Activated naive CD4-positive, alpha-beta T cell treated with anti-CD3 and anti-CD28 coated beads, Interleukin-2, amount 50 U/mL, for 16 hours (primary cell): ENCODE measurements at places on chromosomes 2 and 18.

DNA sequence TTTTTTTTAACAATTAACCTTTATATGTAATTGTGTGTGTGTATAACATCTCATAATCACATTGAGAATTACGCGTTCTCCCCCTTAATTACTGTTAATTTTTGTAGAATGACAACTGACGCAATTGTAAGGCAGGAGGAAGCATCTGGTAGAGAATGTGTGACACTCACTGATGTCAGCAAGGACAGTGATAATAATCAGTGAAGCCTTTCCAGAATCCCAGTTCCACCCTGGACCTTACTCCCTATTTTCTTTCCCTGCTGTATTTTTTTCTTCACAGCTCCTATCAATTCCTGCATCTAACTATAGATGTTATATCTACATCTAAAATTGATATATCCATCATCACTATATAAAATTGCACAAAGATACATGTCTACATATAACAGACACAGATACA, 16.1 kb upstream of the STRN start:
- DNase-seq: no peak

DNA sequence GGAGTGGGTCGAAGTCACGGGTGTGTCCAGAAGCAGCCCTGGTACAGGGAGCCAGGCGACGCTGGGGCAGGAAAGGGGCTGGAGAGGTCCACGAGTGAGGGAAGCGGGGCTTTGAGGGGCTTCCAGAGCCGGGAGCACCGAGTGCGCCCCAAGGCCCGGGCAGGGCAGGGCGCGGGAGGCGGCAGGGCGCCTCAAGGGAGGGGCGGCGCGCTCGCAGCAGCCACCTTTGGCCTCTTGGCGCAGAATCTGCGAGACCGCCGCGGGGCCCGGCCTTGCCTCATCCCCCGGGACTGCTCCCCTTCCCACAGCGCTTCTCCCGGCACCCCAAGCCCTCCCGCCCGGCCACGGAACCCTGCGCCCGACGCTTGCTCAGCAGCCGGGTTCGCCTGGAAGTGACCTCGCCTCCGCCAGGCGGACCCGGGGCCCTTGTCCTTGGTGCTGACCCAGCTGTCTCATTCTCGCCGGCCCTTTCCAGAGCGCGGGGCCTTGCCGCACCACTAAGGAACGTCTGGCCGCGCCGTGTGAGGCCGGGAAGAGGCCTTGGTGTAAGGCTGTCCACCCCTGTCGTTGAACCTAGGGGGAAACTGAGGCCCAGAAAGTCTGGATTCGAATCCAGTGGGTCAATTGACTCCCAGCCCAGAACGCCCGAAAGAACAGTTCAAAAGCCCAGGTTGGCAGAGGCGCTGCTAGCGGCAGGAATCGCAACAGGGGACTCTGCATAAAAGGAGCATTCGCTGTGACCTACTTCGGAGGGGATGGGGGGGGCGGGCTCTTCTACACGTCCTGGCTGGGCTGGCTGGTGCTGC, 584 bp upstream of the DNER start:
- DNase-seq: peak; percentile 33

DNA sequence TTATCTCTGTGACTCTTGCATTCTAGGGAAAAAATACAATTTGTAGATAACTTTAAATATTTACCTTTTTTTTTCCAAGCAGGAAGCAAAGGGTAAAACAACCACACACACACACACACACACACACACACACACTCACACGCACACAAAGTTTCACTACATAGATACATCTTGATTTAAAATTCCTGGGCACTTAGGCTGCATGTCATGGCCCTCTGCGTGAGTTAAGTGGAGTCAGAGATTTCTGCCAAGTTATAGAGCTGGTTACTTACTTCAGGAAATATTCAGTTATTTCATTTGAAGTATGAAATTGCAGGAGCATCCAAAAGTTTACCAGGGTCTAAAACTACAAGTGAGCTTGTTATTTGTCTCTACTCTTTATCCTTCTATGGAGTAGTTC, 612.0 kb downstream of the IRS1 start:
- DNase-seq: no peak

DNA sequence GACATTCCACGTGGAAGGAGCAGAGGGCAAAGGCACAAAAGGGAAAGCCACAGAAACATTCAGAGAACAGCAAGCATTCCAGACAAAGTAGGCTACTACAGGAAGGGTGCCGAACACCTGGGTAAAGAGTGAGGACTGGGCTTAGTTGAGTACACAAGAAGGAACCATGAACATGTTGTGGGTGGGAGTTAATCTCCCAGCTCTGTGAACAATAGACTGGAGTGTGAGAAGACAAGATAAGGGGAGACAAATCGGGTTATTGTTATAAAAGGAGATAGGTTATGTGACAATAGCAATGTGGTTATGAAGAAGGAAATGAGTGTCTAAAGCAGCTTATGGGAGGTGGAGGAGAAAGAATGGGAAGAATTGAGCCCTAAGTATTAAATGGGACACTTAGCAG, 70.0 kb downstream of the DPP4 start:
- no peak for DNase-seq

DNA sequence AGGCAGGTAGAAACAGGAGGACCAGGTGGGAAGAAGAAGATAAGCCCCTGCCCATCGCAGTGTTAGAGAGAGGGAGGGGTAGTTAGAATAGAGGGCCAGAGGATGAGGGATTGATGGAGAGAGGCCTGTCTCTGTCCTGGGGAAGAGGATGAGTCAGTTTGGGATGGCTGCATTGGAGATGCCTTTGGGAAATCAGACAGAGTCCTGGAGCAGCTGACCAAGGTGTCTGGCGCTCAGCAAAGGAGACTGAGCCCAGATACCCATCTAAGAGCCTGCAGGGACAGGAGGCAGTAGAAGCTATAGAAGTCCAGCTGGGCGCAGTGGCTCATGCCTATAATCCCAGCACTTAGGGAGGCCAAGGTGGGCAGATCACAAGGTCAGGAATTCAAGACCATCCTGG, 177.8 kb upstream of the HAAO start:
- no peak for DNase-seq

GRCh38 chr2:97662895-97663625, 784 bp downstream of the ACTR1B start:
- DNase-seq: peak; percentile 85

- DNase-seq: no peak
Measured at GRCh38 chr2:103396152-103396551, 634.3 kb downstream of the TMEM182 start.

- peak; percentile 13 for DNase-seq
Measured at GRCh38 chr18:13051159-13051558, 60.0 kb downstream of the CEP192 start.

GRCh38 chr2:47486841-47487497, 84.0 kb downstream of the MSH2 start:
- DNase-seq: no peak

DNA sequence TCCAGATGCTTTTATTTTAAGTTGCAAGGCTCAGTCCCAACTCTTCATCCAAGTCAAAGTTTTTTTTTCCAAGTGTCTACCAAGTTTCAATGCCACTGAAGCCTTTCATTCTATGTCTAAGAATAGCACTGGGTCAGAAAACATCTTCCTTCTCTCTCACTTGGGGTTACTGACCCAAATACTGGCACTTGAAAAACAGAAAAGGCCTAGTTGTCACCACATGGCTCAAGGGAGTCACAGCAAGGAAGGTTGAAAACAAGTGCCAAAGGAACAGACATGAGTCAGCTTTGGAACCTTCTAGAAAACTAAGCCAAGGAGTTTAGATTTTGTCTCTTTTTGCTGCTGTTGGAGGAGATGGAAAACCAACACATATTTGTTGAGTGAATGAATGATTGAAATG, 146.5 kb downstream of the COPS8 start:
- no peak for DNase-seq

DNA sequence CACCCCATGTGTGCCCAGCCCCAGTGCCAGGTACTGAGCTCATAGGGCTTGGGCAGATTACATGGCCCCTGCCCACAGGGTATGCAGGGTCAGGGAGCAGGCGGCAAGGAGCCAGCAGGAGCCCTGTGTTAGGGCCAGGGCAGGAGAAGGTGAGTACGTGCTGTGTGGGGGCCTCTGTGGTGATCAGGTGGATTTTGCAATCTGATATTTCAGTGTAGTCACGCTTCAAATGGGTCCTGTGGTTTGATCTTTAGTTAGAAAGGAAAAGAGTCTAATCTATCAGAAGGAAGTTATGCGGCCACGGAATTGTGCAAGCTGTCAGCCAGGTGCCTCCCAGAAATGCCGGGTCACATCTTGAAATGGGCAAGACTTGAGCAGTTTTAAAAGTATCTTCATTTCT, 13.9 kb downstream of the UBE2F start:
- no peak for DNase-seq

DNA sequence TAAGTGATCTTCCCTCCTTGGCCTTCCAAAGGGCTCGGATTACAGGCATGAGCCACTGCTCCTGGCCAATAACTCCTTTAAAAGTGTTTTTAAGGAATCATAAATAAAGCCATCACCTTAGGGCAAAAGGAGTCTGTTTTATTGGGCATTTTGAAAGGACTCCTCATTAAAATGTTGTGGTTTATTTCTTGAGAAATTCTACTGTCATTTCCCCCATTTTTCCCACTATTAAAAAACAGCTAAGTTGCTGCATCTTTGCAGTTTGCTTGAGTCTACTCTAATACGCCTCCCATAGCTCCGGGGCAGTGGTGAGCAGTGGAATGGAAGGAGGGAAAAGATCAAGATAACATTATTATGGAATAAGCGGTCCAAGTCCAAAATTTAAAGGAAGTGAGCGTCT, 293.2 kb downstream of the PIEZO2 start:
- DNase-seq: no peak

DNA sequence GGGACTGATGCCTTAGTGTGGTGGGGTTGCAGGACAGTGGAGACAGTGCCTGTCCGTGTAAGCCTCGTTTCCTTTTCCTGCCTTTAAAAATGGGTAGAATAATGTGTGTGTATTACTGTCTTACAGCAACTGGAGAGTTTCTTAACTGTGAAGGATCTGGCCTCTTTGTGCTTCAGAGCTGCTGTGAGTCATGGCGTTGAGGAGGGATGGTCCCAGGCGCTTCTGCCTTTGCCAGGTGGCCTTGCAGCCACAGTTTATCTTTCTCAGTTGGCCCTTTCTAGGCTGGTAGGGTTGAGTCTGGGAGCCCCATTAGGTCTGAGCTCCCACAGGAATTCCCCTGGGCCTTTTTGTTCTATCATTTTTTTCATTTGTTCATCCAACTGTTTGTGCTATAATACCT, 9.2 kb downstream of the PRADC1 start:
- DNase-seq: no peak

GRCh38 chr2:214587442-214587841, 176.6 kb downstream of the VWC2L start:
- no peak for DNase-seq

DNA sequence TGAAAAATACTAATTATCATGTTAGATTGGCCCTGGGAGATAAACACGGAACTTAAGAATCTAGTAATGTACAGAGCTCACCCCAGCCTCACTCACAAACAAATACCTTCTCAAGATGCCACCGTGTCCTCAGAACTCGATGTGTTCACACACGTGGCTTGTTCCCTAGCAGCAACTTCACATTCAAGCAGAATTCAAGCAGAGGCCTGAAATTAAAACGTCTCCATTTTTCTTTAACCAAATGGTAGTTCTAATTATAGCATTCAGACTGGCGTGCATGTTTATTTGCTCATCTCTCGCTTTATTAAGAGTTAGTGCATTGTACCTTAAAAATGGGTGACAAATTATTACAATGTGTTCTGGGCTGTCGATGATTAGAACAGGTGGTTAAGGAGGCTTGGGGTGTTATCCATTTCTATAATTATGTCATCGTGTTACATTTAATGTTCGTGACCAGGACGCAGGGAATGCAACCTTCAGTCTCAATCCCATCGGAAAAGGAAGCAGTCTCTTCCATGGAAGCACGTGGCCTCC, 57.3 kb upstream of the SLC66A3 start:
- DNase-seq: no peak

GRCh38 chr2:105081006-105081601, 43.2 kb downstream of the MRPS9 start:
- DNase-seq: no peak

DNA sequence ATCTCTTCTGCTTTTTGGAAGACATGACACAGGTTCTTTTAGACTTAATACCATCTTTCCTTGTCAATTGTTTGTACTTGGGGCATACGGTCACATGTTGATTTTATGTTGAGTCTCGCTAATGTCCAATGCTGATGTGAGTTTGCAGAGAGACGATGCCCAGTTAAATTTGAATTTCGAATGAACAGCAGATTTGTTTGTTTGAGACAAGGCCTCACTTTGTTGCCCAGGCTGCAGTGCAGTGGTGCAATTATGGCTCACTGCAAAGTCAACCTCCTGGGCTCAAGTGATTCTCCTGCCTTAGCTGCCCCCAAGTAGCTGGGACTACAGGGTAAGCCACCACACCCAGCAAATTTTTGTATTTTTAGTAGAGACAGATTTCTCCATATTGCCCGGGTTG, 473.5 kb downstream of the RIT2 start:
- no peak for DNase-seq

- no peak for DNase-seq
Measured at GRCh38 chr2:150538651-150539201, 51.3 kb upstream of the RND3 start.

- DNase-seq: no peak
Measured at GRCh38 chr18:36315736-36316135, 18.2 kb downstream of the FHOD3 start.

- DNase-seq: no peak
Measured at GRCh38 chr18:61690418-61691138, 202.2 kb downstream of the RNF152 start.

DNA sequence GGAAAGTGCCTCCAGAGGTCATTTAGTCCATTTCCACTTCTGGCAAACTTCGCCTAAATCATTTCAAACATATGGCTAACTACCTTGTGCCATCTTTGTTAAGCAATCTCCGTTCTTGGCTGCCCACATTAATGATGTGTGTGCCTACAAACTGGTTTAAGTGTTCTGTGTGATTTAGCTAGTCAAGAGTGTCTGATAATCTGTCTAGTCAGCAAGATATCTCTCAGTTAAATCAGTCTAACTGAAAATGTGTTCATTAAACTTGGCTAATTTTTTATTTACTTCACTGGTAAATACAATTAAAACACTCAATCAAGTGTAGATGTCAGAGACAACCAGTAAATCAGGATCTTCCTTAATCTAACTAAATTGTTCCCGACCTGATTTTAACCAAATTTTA, 352.4 kb downstream of the ERBB4 start:
- DNase-seq: no peak

DNA sequence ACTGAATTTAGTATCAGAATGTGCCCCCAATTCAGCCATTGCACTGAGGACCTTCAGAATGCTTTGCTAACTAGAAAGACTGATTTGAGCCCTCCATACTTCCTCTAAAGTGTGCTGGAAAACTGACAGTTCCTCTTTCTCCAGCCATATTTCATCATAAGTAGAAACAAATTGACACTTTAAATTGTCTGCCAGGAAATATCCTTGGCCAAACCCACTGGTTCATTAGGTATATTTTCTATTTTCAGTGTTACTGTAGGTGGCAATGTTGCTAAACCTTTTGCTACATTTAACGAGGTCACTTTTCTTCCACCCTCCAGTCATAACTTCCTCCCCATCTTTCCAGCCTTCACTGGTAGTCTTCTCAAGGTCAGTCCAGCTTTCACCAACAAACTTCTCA, 21.5 kb downstream of the SP5 start:
- DNase-seq: no peak

GRCh38 chr18:79487801-79488201, 92.1 kb downstream of the NFATC1 start:
- DNase-seq: no peak

GRCh38 chr2:198913394-198914152, 544.2 kb downstream of the SATB2 start:
- DNase-seq: no peak

GRCh38 chr2:154527962-154528361, 170.5 kb upstream of the KCNJ3 start:
- DNase-seq: no peak
